ENCODE measurements at places on chromosomes 16 and 17. TPM values are rescaled to one million over a fixed set of nuclear protein-coding genes. Genes with fewer than 3 reads are reported as not detected.

GRCh38 chr17:15999974-16000827 lies 577 bp downstream of the TTC19 start:
- H3K27ac ChIP-seq, result peak overlapping the region; percentile 97
- peak overlapping the region; percentile 63 for H3K4me3 ChIP-seq
- peak; percentile 17 for DNase-seq
- no peaks in the 10 kb centered on the region for H3K27me3 ChIP-seq

GRCh38 chr17:80456465-80457235 lies 19.8 kb downstream of the NPTX1 start:
- no peaks in the 10 kb centered on the region for H3K4me1 ChIP-seq
- H3K27me3 ChIP-seq, result no peaks in the 10 kb centered on the region
- no peak overlapping the region for H3K4me3 ChIP-seq

GRCh38 chr17:3672571-3672970 lies 4.0 kb downstream of the EMC6 start:
- no peak overlapping the region for H3K4me3 ChIP-seq
- no peak overlapping the region for H3K27ac ChIP-seq
- DNase-seq, result no peak
- no peaks in the 10 kb centered on the region for H3K27me3 ChIP-seq

DNA sequence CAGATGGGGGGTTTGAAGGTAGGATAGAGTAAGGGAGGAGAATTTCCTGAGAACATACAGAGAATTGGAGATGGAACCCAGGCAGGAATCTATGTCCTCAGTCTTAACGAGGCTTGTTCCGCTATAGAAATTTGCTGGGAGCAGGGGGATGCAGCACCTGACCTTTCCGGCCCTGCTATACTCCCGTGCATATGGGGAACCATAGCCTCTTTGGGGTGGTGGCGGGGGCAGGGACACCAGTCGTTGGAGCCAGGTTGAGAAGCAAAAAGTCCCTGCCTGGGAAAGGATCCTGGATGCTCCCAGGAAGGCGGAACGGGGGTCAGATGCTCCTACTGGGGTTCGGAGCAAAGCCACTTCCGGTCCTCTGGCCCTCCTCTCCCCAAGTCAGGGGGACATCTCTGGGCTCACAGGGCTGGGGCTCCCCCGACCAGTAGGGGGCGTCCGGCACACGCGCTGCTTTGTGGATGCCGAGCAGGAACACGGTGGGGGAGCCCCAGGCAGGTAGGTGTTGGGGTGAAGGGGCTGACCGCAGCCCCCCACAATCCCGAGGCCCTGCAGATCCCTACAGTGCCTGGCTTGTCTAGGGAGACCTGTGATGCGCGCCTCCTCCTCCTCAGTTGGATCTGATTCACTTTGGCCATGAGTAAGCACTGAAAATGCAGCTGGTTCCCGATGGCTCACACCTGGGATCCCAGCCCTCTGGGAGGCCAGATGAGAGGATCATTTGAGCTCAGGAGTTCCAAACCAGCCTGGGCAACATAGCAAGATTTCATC lies 15.5 kb upstream of the TFAP4 start:
- H3K4me3 ChIP-seq, result no peak overlapping the region
- no peak overlapping the region for H3K27ac ChIP-seq
- H3K36me3 ChIP-seq, result no peaks in the 10 kb centered on the region
- peak; percentile 70 for DNase-seq

DNA sequence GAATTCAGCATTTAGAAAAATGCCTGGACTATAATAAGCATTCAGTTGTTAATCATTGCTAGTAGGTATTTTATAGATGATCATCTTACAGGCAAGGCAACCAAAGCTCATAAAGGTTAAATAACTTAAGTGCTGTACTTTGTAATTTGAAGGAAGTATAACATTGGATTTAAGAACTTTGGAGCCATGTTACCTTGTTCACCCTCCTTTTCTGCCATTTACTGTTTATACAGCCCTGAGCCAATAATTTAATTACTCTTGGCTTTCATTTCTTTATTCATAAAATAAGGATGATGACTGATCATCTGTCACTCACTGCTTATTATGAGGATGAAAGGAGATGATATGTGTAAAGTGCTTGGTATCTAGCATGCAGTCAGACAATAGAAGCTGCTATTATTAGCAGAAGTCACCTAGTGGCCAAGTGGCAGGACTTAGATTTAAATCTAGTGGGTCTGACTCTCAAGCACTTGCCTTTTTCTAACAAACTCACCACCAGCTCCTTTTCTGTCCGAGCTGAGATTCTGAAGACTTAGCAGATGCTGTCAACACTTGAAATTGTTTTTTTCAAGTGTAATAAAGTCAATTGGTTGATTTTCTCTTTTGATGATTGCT lies 18.3 kb upstream of the DDX52 start:
- H3K27ac ChIP-seq, result no peak overlapping the region
- no peaks in the 10 kb centered on the region for H3K27me3 ChIP-seq
- H3K4me1 ChIP-seq, result no peaks in the 10 kb centered on the region
- DNase-seq, result no peak

- H3K27me3 ChIP-seq, result no peaks in the 10 kb centered on the region
- H3K27ac ChIP-seq, result no peak overlapping the region
- no peaks in the 10 kb centered on the region for H3K4me1 ChIP-seq
- H3K4me3 ChIP-seq, result no peak overlapping the region
Measured at GRCh38 chr17:65292430-65292829, 155.3 kb downstream of the RGS9 start.

GRCh38 chr16:74800216-74800871 lies 25.7 kb upstream of the FA2H start:
- no peak for DNase-seq
- no peaks in the 10 kb centered on the region for H3K4me1 ChIP-seq
- no peak overlapping the region for H3K4me3 ChIP-seq
- H3K36me3 ChIP-seq, result no peaks in the 10 kb centered on the region
- H3K27ac ChIP-seq, result no peak overlapping the region
- H3K27me3 ChIP-seq, result no peaks in the 10 kb centered on the region

DNA sequence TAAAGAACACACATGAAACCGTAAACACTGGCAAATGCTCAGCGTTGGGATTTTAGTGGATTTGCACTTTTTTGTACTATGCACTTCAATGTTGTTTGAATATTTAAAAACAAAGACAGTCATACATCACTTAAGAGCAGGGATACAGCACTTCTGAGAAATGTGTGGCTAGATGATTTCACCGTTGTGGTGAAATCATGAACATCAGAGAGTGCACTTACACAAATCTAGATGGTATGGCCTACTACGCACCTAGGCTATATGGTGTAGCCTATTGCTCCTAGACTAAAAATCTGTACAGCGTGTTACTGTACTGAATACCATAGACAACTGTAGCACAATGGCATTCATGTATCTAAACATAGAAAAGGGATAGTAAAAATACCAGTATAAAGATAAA lies 37.6 kb upstream of the CNEP1R1 start:
- no peak overlapping the region for H3K4me3 ChIP-seq
- DNase-seq, result no peak
- H3K27ac ChIP-seq, result no peak overlapping the region
- H3K27me3 ChIP-seq, result no peaks in the 10 kb centered on the region

- no peaks in the 10 kb centered on the region for H3K36me3 ChIP-seq
- no peaks in the 10 kb centered on the region for H3K4me1 ChIP-seq
- DNase-seq, result no peak
- H3K4me3 ChIP-seq, result no peak overlapping the region
Measured at GRCh38 chr17:61134551-61135235, 264.9 kb upstream of the TBX2 start.

DNA sequence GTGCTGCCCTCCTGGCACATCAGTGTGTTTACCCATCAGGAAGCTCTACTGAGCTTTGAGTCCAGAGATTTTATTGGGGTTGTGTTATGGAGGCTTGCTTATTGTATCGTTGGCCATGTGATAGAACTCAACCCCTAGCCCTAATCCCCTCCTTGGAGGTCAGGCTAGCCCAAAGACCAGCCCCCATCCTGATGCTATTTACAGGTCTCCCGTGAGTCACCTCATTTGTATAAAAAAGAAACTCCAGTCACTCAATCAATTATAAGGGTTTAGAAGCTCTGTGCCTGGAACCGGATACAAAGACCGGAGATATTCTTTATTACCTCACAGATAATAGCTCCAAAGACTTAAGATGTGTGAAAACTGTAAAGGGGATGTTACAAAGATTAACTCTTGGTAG lies 405.9 kb downstream of the CNTNAP4 start:
- no peak for DNase-seq
- H3K4me1 ChIP-seq, result no peaks in the 10 kb centered on the region
- H3K27me3 ChIP-seq, result no peaks in the 10 kb centered on the region
- H3K4me3 ChIP-seq, result no peak overlapping the region
- no peaks in the 10 kb centered on the region for H3K36me3 ChIP-seq
- H3K27ac ChIP-seq, result no peak overlapping the region

DNA sequence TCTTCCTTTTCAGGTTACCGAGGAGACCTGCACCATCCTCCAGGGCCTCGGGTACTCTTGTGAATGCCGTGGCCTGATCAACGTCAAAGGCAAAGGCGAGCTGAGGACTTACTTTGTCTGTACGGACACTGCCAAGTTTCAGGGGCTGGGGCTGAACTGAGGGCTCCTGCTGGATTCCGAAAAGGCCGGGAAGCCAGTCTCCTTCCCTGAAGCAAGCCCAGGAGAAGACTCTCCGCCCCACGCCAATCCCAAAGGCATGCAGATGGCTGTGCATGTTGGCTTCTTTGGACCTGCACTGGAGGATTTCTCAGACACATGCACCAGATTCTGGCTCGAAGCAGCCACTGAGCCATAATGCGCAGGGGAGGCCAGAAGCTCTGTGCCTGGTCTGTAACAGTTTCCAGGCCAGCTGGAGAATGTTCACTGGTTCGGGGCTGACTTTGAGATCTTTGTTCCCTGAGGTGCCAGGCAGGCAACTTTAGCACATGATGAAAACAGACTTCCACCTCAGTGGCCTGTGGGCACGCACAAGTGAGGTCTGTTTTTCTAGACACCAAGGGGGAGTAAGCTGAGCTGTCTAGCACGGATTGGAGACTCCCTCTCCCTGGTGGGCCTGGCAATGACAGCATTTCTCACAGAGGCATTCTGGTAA lies 49.1 kb downstream of the ADCY7 start:
- no peaks in the 10 kb centered on the region for H3K27me3 ChIP-seq
- no peaks in the 10 kb centered on the region for H3K4me1 ChIP-seq
- no peak overlapping the region for H3K27ac ChIP-seq
- no peak for DNase-seq

DNA sequence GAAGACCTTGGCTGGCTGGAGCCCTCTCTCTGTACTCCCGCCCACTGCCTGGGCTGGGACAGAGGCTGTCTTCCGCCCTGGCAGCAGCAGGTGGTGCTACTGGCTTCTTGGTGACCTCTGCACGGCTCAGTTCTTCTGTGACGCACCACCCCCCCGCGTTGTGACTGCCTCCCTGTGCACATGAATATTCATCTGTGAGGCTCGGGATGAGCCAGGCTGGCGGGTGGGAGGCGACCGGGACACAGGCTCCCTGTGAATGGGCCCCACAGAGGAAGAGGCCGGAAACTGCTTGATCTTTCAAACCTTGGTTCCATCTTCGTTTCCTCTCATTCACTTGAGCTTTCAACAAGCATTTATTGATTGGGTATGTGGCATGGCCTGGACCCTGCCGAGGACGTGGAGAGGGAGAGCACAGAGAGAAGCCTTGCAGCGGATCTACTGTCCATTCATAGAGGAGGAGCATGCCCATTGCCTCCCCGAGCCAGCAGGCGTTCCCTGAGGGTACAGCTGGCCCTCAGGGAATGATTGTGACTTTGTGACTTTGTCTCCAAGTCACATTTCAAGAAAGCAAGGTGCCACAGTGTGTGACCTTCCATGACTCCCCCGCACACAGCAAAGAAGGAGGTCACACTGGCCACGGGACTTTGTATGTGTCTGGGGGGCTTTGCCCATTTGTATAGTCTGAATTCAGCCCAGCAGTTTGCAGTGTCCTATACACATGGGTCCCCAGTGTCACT lies 45.0 kb downstream of the B9D1 start:
- no peak overlapping the region for H3K4me3 ChIP-seq
- no peak for DNase-seq
- H3K36me3 ChIP-seq, result no peaks in the 10 kb centered on the region
- peak overlapping the region; percentile 13 for H3K27ac ChIP-seq
- no peaks in the 10 kb centered on the region for H3K4me1 ChIP-seq
- H3K27me3 ChIP-seq, result no peaks in the 10 kb centered on the region

The CD300C gene
- total RNA-seq, result 1.5 TPM

The KRT39 gene
- not detected for total RNA-seq

The HS3ST3A1 gene
- total RNA-seq, result 3.1 TPM

The IGSF6 gene
- 4.5 TPM for total RNA-seq
